ENCODE measurements at places on chromosomes 6 and 20.

- no peak for DNase-seq
Observed at GRCh38 chr20:55116598-55116997, 641.2 kb downstream of the DOK5 start.

DNA sequence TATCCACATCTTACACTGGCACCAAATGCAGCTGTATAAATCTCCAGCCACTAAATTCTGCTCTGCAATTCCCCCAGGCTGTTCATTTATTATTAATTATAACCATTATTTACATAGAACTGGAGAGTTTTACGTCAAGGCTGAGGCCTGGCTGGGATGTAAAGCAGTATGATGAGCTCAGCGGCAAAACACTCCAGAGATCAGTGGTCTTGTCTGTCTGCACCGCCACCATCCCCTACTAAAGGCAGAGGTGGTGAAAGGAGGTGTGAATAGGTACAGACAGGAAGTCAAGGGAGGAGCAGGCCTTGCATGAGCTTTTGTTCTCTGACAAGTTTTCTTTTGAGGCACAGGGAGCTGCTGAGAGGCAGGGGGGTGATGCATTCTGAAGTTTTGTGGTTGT lies 159.9 kb upstream of the PCSK2 start:
- no peak for DNase-seq

GRCh38 chr6:156957931-156958547 lies 180.9 kb downstream of the ARID1B start:
- no peak for DNase-seq

DNA sequence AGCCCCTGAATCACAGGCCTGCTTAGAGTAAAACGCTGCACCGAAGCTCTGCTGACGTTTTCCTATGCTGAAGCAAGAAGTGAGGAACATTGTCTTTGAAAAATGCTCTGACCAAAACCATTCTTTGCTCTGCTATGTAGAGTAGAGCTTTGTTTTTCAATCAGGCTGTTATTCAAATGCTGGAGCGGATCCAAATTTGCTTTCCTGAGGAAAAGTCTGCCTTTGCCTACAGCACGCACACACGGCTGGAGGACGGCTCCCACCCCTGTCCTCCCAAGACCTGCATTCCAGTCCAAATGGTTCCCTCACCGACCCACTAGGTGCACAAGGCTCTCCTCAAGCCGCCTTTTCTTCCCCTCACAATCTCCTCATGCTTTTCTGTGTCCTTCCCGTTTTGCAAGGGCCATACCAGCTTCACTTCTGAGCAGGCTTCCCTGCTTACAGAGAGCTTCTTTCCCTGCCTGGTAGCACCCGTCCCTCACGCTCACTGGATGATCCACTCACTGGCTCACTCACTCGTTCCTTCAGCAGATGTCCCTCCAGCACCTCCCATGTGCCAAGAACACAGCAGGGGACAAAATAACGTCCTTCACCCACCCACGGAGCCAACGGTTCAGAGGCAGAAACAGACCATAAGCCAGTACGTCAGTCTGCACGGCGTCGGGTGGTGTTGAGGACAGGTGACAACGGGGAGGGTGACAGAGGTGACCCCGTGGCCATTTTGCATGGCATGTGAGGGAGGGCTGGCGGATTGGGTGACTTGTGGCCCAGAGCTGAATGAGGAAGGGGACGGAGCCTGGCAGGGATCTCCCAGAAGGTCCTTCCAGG lies 137.9 kb upstream of the NEDD9 start:
- no peak for DNase-seq

GRCh38 chr6:15504581-15505350 lies 158.1 kb downstream of the DTNBP1 start:
- DNase-seq = no peak

GRCh38 chr20:61173267-61173666 lies 78.8 kb upstream of the CDH4 start:
- no peak for DNase-seq

GRCh38 chr6:147486683-147487082 lies 21.8 kb upstream of the SAMD5 start:
- no peak for DNase-seq

DNA sequence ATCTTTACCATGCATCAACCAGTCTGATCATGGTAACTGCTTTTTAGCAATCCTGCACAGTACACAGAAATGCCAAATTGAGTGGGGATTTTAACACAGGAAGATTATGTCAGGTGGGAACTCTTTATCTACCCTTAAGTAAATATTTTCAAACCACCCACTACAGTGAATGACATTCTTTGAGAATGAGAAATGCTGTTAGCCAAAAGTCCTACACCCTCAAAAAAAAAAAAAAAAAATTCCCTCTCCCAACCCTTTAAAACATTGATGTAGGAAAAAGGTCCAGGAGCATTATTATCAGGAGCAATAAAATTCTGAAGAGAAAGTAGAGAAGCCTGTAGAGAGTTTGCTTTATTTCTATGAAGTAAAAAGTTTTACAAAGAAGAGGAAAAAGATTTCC lies 307.2 kb upstream of the THEMIS start:
- DNase-seq = no peak

DNA sequence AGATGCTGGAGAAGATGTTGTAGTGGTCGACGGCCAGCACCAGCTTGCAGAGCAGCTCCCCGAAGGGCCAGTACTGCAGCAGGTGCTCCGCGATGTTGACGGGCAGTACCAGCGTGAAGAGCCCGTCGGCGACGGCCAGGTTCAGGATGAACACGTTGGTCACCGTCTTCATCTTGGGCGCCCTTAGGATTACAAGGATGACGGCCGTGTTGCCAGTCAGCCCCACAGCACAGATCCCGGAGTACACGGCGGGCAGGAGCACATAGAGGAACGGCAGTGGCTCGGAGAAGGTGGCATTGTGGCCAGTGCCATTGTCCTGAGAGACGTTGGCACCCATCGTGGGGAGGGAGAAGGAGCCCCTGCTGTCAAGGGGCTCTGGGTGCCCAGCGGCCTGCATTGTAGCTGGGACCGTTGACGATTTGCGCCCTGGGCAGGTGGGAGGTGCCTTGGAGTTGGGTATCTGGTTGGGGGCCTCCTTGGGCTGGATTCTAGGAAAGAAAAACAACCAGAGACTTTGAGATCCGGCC lies 867 bp downstream of the NPBWR2 start:
- no peak for DNase-seq

DNA sequence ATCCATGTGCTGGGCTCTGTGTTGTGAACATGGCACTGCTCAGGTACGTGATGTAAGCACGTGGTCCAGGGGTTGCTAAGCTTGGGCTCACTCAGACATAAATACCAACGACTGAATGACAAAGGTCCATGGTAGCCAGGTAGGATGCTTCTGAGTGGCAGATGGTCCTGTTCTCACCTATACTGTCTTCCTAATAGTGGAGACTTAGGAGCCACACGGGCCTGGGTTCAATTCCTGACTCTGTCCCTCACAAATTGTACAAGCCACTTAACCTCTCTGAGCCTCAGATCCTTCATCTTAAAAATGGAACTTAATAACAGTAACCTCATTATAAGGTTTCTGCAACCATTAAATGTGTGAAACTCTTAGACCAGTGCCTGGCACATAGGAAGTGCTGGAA lies 6.8 kb downstream of the GCM2 start:
- no peak for DNase-seq
